Stimulated activated CD8-positive, alpha-beta memory T cell treated with anti-CD3 and anti-CD28 coated beads, Interleukin-4, amount 100 ng/mL, for 4 hours (primary cell): ENCODE measurements at places on chromosomes 3 and 15.

DNA sequence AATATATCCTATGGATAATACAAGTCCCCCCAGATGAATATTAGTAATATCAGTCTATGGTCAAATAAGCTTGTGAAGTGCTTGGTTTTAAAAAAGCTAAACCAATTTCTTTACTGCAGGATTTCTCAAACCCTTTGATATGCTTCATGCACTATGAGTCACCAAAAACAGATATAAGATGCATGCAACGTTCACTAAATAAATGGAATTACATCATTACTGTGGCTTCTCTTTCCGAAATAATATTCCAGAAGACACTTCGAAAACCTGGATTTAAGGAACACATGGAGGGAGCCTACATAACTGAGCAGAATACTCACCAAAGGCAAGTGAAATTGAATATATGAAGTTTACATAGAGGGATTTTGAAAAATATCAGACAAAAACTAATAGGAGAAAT, 126.3 kb upstream of the ABI3BP start:
- no peak for DNase-seq

DNA sequence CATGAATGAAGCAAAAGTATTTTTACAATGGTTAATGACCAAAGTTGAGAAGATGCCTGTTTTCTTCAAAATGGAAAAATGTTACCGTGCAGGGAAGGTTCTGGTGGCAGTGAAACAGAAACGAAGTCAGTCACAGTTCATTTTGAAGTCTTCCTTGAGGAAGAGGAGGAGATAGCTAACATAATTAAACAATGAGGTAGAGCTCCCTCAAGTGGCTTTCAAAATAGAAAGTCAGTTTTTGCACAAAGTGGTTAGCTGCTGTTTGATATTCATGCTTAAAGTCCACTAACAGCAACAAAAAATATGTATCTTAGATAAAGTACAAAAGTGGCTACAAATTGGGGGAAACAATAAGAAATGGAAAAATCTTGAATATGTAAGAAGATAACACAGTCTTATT, 87.3 kb downstream of the TFG start:
- DNase-seq = no peak

GRCh38 chr15:74137537-74137894, 7.1 kb downstream of the ISLR2 start:
- DNase-seq = no peak

GRCh38 chr3:184391266-184391665, 11.4 kb downstream of the CHRD start:
- DNase-seq = no peak

- DNase-seq = no peak
Observed at GRCh38 chr15:33008284-33008995, 186.1 kb downstream of the FMN1 start.

DNA sequence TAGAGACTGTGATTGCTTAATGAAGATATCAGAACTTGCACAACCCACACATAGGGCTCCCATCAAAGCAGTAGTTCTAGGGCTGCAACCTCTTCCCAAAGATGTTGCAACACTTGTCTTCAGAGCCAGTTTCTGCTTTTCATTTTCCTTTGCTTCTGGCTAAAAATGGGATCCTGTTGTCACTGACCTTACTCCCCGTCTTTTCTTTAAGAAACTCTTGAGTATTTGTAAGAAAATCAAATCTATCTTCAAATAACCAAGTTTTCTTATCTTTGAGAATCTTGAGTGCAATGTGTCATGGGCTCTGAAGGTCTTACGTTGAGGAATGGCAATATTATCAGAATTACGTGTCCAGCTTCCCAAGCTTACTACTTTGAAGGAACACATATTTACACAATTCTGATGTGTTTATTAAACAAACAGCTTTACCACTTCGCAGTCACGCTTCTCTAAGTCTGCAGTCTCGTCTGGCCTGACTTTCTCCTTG, 24.1 kb downstream of the CACNA1D start:
- no peak for DNase-seq

DNA sequence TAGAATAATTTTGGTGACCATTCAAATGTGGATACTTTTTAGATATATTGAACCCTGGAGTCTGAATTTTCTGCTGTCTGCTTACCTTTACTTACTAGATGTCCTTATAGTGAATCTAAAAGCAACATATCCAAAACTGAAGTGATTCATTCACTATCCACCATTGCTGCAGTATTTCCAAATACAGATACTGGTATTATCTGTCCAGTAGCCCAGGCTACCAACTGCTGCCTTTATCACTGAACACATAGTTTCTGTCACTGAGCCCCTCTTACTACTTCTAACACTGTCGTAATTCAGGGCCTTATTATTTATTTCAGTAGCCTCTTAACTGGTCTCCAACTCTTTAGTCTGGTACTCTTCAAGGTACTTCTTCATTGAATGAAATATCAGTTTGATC, 49.2 kb downstream of the SLMAP start:
- no peak for DNase-seq

DNA sequence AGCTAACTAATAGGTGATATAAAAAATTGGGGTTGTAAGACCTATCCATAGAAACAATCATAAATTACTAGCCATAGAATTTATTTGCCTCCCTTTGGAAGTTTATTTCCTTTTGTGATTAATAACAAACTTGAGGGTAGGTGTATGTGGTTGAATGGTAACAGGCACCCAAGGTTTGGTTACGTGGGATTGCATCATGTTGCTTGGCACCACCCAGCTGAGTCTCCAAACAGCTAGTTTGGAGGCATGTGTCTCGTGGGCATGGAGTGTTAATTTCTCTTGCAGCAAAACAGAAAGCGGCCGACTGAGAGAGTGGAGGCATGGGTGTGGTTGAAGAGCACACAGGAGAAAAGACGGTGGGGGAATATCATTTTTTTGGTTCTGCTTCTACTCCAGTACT, 441.4 kb downstream of the CNTN4 start:
- DNase-seq = no peak

- no peak for DNase-seq
Observed at GRCh38 chr3:9902372-9903237, at the start of gene IL17RE. Gene IL17RE, plus strand, starts transcription at chr3:9902848. Its CDS starts 85 bp downstream, at chr3:9902933.

DNA sequence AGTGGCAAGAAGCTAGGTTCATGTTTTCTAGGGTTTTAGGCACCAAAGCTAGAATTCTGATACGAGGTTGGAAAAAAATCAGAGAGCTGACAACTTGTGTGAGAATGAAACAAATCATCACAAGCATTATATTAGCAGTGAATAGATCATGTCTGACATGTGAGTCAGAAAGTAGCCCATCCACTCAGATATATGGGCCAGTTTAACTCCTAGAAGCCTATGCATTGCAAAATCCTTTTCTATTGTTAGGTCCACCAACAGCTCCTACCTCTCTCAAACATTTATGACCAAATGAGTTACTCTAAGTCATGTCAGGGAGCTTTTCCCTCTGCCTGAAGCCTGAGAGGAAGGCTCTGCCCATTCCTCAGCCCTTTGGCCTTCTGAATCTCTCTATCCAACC, 44.0 kb downstream of the KBTBD12 start:
- no peak for DNase-seq

DNA sequence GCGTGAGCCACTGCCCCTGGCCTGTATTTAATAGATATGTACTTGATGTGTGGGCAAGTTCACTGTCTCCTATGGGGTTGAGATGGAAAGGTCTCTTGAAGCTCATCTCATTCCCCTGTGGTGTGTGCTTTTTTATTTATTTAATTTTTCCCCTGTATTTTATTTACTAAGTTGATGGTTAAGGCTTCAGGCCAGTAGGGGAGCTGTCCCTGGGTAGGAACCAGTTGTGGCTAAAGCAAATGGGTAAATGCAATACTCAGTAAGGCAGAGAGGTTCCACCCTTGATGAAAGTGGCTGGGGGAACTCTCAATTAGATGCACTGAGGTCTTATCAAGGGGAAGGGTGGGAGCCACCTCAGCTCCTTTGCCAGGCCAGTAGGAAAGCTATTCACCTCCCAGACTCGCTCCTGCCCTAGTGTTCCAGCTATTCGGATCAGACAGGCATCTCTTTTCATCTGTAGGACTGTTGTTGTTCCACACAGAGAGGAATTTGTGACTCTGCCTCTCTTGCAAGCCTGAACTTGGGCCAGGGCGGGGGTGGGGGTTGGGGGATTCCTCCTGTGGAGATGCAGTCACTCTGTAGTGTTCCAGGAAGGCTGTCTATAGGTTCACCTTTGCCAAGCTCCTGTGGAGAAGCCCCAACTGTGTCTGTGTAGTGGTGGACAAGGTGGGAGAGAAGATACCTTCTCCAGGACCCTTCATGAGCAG, 26.1 kb downstream of the PCCB start:
- DNase-seq = no peak

- DNase-seq = no peak
Observed at GRCh38 chr15:93040288-93041158, 48.5 kb downstream of the RGMA start.

DNA sequence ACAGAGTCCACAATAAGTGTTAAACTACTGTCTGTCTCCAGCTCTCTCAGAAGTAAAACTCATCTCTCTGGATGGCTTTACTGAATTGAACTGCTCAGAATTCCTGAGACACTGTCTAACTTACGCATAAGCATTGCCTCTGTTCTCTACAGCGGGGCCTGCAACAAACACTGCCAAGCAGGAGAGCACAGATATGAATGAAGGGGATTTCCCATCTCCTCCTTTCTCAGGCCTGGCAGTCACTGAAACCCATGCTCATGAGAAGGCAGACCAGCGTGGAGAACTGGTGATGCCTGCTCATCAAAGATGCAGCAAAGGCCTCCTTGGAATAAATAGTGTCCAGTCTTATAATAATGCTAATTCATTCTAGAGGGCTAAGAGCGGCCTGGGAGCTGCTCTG, 10.3 kb downstream of the RASGRP1 start:
- no peak for DNase-seq

GRCh38 chr15:36005542-36005941, 459.6 kb upstream of the DPH6 start:
- DNase-seq = no peak

DNA sequence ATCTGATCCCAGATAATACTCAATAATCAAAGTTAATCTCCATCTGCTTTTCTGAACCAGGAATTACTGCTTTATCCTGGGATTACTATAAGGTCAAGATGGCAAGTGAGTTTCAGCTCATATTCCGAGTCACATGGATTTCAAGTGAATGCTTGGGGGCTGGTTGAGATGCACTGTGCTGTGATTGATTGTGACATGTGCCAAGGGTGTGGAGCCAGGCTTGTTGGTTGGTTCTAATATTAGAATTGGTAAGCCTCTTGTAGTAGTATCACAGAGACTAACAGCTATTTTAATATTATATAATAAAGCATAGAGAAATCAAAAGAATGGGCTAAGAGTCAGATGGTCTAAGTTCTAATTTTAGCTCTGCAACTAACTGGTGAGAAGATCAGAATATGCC, 74.2 kb upstream of the ICE2 start:
- DNase-seq = no peak

- no peak for DNase-seq
Observed at GRCh38 chr3:16399473-16399872, 114.0 kb downstream of the RFTN1 start.

DNA sequence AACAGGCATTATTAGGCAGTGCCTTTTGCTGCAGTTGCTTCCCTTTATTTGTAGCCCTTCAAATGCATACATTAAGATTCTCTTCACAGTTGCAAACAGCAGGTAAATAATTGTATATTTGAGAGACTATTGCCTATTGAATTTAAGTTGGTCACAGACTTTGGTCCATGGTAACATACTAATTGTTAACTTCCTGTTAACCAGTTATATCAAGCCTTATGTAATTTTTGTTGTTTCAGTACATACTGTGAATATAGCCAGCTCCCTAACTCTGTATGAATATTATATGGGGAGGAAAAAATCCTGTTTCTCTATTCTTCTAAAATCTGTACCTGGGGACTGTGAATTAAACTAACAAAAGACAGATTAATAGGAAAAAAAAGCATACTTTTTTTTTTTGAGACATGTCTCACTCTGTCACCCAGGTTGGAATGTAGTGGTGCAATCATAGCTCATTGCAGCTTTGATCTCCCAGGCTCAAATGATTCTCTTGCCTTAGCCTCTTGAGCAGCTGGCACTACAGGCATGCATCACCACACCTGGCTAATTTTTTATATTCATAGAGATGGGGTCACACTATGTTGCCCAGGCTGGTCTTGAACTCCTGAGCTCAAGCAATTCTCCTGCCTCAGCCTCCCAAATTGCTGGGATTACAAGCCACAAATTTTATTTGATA, 53.2 kb downstream of the CHL1 start:
- DNase-seq = no peak

- DNase-seq = no peak
Observed at GRCh38 chr3:161031134-161031533, 74.0 kb downstream of the B3GALNT1 start.

GRCh38 chr3:64399205-64399800, 174.0 kb upstream of the PRICKLE2 start:
- DNase-seq = no peak
